ENCODE measurements at places on chromosomes 1 and 21. TPM values are rescaled to one million over a fixed set of nuclear protein-coding genes. Genes with fewer than 3 reads are reported as not detected.

The MAP3K7CL gene
- 6.0 TPM for total RNA-seq

The KRTAP19-1 gene
- total RNA-seq: not detected

- no peak for DNase-seq
Observed at GRCh38 chr1:164695956-164696665, 137.1 kb downstream of the PBX1 start.

DNA sequence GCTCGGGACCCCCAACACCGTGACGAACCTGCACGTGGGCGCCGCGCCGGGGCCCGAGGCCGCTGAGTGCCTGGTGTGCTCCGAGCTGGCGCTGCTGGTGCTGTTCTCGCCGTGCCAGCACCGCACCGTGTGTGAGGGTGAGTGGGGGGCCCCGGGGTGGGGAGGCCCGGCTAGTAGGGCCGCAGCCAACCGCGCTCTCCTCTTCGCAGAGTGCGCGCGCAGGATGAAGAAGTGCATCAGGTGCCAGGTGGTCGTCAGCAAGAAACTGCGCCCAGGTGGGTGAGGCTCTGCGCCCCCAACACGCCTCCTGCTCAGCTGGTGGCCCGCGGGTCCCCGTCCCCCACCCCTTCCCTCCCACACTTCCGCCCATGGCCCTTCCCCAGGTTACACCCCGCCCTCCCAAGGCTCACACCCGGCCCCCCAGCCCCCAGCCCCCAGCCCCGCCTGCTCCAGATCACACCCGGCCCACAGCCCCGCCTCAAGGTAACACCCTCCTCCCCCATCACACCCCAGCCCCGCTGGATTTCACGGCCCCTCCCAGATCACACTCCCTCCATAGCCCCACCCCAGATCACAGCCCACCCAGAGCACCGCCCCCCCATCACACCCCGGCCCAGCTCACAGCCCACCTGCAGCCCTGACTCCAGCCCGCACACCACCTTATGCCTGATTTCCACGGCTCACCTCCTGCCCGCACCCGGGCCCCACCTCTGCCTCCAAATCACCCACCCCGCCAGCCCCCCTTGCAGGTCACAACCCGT is 2.4 kb upstream of the MMP23B start:
- DNase-seq: peak; percentile 29

The ADAMTSL4 gene
- total RNA-seq: 57.0 TPM

The MMEL1 gene
- total RNA-seq: 0.94 TPM

Data from right cardiac atrium (tissue), 5 donors.